ENCODE measurements at places on chromosomes 1 and 21.

DNA sequence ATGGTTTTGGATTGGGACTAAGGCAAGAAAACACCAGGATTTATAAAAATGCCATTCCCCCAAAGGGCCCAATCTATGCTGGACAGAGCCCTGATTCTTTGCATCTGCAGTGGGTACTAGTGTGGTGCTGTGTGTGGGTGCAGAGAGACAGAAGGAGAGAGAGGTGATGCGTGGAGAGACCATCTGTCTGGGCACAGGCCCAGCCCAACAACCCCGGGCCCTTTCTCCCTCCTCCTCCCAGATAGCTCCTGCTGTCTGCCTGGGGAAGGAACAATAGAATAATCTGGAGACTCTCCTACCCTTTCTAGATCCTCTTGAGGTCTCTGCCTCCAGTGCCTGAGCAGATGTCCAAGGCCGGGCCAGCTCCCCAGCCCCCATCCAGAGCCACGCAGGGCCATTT lies 15.1 kb downstream of the KIAA1614 start:
- peak; percentile 49 for DNase-seq

GRCh38 chr1:213335084-213335483 lies 284.0 kb downstream of the RPS6KC1 start:
- DNase-seq: peak; percentile 4

DNA sequence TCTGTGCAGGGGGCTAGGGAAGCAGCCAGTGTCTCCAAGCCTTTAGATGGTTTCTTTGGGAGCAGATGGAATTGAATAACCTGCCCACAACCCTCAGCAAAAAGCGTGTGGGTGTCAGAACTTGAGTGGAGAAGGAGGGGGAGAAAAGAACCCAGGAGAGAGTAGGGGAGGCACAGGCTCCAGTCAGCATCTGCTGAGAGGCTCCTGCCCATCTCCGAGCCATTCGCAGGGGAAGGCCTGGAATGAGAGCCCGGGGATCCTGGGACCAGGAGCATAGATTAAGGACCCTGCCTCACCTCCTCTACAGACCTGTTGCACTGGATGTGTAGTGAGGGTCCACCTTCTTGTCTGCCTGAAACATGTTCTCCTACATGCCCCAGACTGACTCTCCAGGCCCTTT lies 16.3 kb downstream of the TMEM81 start:
- no peak for DNase-seq

DNA sequence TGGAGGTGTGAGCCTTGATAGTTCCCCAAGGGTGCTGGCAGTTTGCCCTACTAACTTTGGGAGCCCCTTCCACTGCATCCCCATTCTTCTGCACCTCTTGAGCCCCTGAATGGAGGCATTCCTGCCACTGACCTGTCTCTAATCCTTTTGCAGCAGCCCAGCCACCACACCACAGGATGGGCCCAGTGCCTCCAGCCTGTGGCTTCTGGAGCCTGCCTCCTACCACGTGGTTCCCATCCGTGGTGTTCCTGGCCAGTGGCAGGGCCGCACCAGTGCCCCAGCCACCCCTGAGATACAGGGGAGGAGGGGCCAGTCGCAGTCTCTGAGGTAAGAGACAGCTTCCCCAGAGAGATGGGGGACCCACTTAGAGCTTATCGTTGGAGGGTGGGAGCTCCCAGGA lies 14.4 kb downstream of the INAVA start:
- no peak for DNase-seq

- DNase-seq: no peak
Observed at GRCh38 chr1:169739980-169740379, 6.1 kb upstream of the SELE start.
